ENCODE measurements at places on chromosomes 12 and 14.

GRCh38 chr14:102761206-102761605 is 16.0 kb upstream of the TRAF3 start:
- no peak for DNase-seq

DNA sequence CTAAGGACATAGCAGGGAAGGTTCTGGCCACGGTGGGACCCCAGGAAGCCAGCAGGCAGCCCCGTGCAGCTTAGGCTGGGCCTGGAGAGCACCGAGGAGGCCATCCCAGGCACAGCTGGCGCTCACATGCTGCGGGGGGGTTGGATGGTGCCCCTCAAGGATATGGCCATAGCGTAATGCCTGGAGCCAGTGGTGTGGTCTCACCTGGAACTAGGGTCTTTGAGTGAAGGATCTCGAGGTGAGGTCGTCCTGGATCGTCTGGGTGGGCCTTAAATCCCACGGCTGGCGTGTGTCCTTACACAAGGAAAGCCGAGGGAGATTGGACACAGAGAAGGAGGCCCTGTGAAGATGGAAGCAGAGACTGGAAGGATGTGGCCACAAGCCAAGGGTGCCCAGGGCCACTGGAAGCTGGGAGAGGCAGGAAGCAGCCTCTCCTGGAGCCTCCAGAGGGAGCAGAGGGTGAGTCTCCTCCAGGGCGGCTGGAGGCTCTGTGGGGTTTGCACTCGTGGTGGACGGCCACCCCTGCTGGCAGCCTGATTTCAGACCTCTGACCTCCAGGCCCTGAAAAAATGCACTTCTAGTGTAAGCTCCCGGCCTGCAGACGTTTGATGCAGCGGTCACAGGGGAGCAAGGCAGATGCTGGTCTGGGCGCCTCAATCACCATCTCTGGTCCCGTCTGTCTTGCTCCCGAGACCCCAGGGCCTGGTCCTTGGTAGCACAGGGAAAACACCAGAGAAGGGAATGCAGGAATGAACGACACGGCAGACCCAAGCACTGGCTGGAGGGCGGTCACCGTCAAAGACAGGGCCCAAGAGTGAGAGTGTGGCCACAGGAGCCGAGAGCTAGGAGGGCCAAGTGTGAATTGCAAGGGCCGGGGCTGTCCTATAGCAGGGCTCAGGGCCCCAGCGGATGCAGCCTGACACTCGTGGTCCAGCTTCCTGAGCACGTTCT is 218.6 kb downstream of the KIF26A start:
- DNase-seq: no peak

DNA sequence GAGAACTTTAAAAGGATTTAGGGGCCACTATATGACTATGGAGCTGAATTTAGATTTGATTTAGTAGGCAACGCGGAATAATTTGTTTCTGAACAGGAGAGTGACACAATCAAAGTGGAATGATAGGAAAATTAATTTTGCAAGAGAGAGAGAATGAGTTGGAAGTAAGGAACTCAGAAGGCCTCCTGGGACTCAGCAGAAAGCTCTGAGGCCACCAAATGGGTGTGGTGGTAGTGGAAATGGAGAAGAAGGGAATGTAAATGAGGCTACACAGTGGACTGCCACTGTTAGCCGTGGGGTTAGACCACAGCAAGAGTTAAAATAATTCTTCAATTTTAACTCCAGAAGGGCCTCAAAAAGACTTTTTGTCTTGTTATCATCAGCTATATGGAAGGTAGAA is 102.7 kb downstream of the LRRK2 start:
- no peak for DNase-seq

GRCh38 chr14:100445436-100446088 is 122.4 kb downstream of the SLC25A47 start:
- no peak for DNase-seq

GRCh38 chr14:90608929-90609341 is 207.3 kb downstream of the TTC7B start:
- no peak for DNase-seq

All from CD4-positive, alpha-beta memory T cell (primary cell).